ENCODE measurements at places on chromosomes 11 and 22. TPM values are rescaled to one million over a fixed set of nuclear protein-coding genes. Genes with fewer than 3 reads are reported as not detected.

Gene TEX54
- total RNA-seq: not detected

Gene CENPM
- total RNA-seq: 16.1 TPM

Gene SLCO2B1
- 54.9 TPM for total RNA-seq

Gene ZNF280A
- not detected for total RNA-seq

Gene CRYBB3
- not detected for total RNA-seq

Gene P4HA3
- not detected for total RNA-seq

Gene MSANTD2
- 40.2 TPM for total RNA-seq

Gene CPT1A
- 43.3 TPM for total RNA-seq

- H3K27me3 ChIP-seq: no peaks in the 10 kb centered on the region
- no peak for DNase-seq
- H3K4me3 ChIP-seq: no peak overlapping the region
- no peaks in the 10 kb centered on the region for H3K36me3 ChIP-seq
- peaks cover 23% of the 10 kb centered on the region for H3K4me1 ChIP-seq
- H3K27ac ChIP-seq: peak overlapping the region; percentile 38
These were observed 17.2 kb downstream of the MYEOV start for GRCh38 chr11:69310934-69311766.

DNA sequence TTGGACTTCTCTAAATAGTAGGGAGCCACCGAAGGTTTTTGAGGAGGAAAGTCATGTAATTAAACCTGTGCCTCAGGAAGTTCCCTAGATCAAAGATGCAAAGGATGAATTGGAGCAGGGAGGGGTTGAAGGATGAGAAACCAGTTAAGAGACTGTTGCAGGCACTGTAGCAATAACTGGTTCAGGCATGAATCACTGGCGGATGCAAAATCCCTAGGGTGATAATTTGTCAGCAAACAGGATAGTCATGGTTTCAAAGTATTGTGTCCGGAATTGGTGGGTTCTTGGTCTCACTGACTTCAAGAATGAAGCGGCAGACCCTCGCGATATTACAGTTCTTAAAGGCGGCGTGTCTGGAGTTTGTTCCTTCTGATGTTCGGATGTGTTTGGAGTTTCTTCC, 19.9 kb downstream of the TRIOBP start:
- no peak overlapping the region for H3K27ac ChIP-seq
- H3K4me1 ChIP-seq: no peaks in the 10 kb centered on the region
- no peak overlapping the region for H3K4me3 ChIP-seq

DNA sequence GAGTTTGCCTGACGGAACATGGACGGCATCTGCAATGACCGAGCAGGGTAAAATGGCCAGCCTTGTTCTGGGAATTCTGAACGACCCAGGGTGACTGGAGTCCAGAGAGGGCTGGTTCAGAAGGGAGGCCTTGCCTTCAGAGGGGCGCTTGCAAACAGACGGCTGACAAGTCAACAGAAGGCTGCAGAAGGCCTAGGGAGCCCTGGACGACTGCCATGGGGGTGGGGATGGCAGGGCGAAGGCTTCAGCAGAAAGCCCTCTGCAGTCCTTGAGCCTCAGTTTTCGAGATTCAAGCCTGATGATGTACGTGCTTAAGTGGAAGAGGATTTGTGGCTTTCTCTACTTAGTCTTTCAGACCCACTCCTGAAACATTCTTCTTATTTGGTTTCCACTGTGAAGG, 117.1 kb upstream of the TBCEL start:
- no peaks in the 10 kb centered on the region for H3K27me3 ChIP-seq
- H3K36me3 ChIP-seq: no peaks in the 10 kb centered on the region
- H3K27ac ChIP-seq: no peak overlapping the region
- H3K4me1 ChIP-seq: no peaks in the 10 kb centered on the region
- no peak for DNase-seq

GRCh38 chr11:36371590-36371989, 75.5 kb downstream of the PRR5L start:
- H3K4me3 ChIP-seq: no peak overlapping the region
- DNase-seq: no peak
- H3K4me1 ChIP-seq: peaks cover 19% of the 10 kb centered on the region
- H3K27me3 ChIP-seq: peaks cover 24% of the 10 kb centered on the region
- no peaks in the 10 kb centered on the region for H3K36me3 ChIP-seq

GRCh38 chr22:42581762-42582716, 28.3 kb downstream of the SERHL2 start:
- H3K36me3 ChIP-seq: peaks cover 73% of the 10 kb centered on the region
- peak overlapping the region; percentile 71 for H3K4me3 ChIP-seq
- H3K27ac ChIP-seq: peak overlapping the region; percentile 84
- no peaks in the 10 kb centered on the region for H3K27me3 ChIP-seq

DNA sequence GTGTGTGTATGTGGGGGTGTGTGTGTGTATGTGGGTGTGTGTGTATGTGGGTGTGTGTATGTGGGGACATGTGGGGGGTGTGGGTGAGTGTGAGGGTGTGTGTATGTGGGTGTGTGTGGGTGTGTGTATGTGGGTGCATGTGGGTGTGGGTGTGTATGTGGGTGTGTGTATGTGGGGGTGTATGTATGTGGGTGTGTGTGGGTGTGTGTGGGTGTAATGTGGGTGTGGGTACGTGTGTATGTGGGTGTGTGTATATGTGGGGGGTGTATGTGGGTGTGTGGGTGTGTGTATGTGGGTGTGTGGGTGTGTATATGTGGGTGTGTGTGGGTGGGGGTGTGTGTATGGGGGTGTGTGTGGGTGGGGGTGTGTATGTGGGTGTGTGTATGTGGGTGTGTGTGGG, 106.7 kb downstream of the SPATA19 start:
- DNase-seq: no peak
- H3K27ac ChIP-seq: no peak overlapping the region
- no peaks in the 10 kb centered on the region for H3K27me3 ChIP-seq
- no peaks in the 10 kb centered on the region for H3K36me3 ChIP-seq
- H3K4me3 ChIP-seq: no peak overlapping the region

DNA sequence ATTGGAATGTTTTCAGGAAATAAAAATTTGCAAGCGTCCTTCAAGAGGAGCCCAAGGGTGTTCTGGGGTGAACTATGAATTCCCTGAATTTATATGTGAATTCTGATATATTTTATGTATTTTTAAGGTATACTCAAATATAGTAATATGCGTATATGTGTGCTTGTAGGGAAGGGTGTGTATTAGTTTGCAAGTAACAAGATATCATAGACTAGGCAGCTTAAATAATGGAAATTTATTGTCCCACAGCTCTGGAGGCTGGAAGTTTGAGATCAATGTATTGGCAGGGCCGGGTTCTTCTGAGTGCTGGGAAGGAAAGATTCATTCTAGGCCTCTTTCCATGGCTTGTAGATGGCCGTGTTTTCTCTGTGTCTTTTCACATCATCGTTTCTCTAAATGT, 16.2 kb upstream of the SLC6A5 start:
- H3K4me3 ChIP-seq: no peak overlapping the region
- no peak overlapping the region for H3K27ac ChIP-seq
- no peaks in the 10 kb centered on the region for H3K4me1 ChIP-seq
- no peaks in the 10 kb centered on the region for H3K27me3 ChIP-seq
- no peak for DNase-seq
- no peaks in the 10 kb centered on the region for H3K36me3 ChIP-seq

DNA sequence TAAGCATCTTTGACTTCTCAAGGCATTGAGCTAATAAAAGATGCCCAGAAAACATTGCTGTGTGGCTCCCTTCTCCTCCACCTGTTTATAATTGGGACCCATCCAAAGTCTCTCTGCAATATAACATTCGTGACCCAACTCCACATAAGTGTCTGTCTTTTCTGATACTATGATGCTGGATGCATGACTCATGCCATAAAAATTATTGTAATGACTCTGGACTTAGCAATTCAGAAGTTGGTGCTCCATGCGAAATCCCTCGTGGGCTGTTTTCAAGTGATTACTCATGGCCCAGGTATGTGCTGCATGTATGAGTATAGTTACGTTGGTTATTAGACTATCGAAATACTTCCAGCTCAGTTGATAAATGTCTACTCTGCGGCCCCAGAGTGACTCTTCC, 11.7 kb downstream of the FJX1 start:
- no peaks in the 10 kb centered on the region for H3K36me3 ChIP-seq
- no peak overlapping the region for H3K4me3 ChIP-seq
- H3K4me1 ChIP-seq: no peaks in the 10 kb centered on the region
- no peak overlapping the region for H3K27ac ChIP-seq
- peaks cover 62% of the 10 kb centered on the region for H3K27me3 ChIP-seq

- no peak for DNase-seq
- H3K27ac ChIP-seq: no peak overlapping the region
- H3K4me3 ChIP-seq: no peak overlapping the region
- H3K4me1 ChIP-seq: no peaks in the 10 kb centered on the region
These were observed 6.8 kb downstream of the TMEM121B start for GRCh38 chr22:17114173-17114897.

GRCh38 chr11:111101881-111102280, 143.6 kb upstream of the POU2AF2 start:
- H3K4me3 ChIP-seq: no peak overlapping the region
- no peaks in the 10 kb centered on the region for H3K36me3 ChIP-seq
- no peaks in the 10 kb centered on the region for H3K27me3 ChIP-seq
- DNase-seq: no peak

GRCh38 chr11:29211202-29211601, 805.6 kb downstream of the KCNA4 start:
- no peaks in the 10 kb centered on the region for H3K27me3 ChIP-seq
- H3K27ac ChIP-seq: no peak overlapping the region
- DNase-seq: no peak
- H3K36me3 ChIP-seq: no peaks in the 10 kb centered on the region

- DNase-seq: no peak
- no peaks in the 10 kb centered on the region for H3K27me3 ChIP-seq
- no peak overlapping the region for H3K27ac ChIP-seq
- H3K4me1 ChIP-seq: no peaks in the 10 kb centered on the region
- no peak overlapping the region for H3K4me3 ChIP-seq
These were observed 176.1 kb downstream of the LRRC4C start for GRCh38 chr11:41283191-41283930.

GRCh38 chr11:79201677-79202347, 239.0 kb downstream of the TENM4 start:
- H3K36me3 ChIP-seq: no peaks in the 10 kb centered on the region
- H3K27me3 ChIP-seq: no peaks in the 10 kb centered on the region
- H3K4me3 ChIP-seq: no peak overlapping the region

- no peak for DNase-seq
- H3K27me3 ChIP-seq: no peaks in the 10 kb centered on the region
- no peaks in the 10 kb centered on the region for H3K36me3 ChIP-seq
- peaks cover 32% of the 10 kb centered on the region for H3K4me1 ChIP-seq
- peak overlapping the region; percentile 41 for H3K27ac ChIP-seq
These were observed 9.5 kb downstream of the SDF2L1 start for GRCh38 chr22:21651521-21652009.

DNA sequence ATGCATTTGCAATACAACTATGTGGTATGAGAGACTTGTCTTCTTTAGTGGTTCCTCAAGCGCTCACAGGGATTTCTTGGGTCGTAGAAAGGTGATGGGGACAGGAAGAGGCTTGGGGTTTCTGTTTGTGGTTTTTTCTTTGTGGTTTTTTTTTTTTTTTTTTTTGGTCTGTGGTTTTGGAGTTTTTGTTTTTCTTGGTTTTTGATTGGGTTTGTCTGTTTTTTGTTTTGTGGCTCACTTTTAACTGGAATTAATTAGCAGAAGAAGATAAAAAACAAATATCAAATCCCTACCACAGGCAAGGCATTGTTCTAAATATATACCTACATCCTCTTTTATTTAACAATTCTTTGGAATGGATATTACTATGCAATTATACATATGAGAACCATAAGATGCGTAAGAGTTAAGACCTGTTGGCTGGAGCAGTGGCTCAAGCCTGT, 5.5 kb downstream of the TTC28 start:
- H3K27me3 ChIP-seq: peaks cover 10% of the 10 kb centered on the region
- H3K36me3 ChIP-seq: no peaks in the 10 kb centered on the region
- H3K27ac ChIP-seq: no peak overlapping the region
- no peak for DNase-seq

GRCh38 chr11:43072911-43073310, 238.9 kb upstream of the API5 start:
- no peaks in the 10 kb centered on the region for H3K4me1 ChIP-seq
- no peak for DNase-seq
- H3K27ac ChIP-seq: no peak overlapping the region
- H3K36me3 ChIP-seq: no peaks in the 10 kb centered on the region
- no peaks in the 10 kb centered on the region for H3K27me3 ChIP-seq
- H3K4me3 ChIP-seq: no peak overlapping the region

DNA sequence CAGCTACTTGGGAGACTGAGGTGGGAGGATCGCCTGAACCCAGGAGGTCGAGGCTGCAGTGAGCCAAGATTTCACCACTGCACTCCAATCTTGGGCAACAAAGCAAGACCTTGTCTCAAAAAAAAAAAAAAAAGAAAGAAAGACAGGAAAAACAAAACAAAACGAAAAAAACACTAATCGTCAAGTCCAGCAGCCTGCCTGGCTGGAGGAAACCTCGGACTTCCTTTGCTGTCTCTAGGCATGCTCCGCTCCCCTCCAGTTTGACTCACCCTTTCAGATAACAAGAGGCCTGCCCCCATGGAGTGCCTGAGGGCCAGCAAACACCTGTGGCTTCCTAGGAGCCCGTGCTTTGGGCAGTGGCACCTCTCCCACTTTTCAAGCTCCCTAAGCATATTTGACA, 28.8 kb upstream of the CHKA start:
- H3K27ac ChIP-seq: peak overlapping the region; percentile 86
- no peaks in the 10 kb centered on the region for H3K27me3 ChIP-seq
- DNase-seq: peak; percentile 82
- peaks cover 7% of the 10 kb centered on the region for H3K36me3 ChIP-seq

GRCh38 chr11:9922806-9923205, 258.9 kb downstream of the SWAP70 start:
- no peak overlapping the region for H3K4me3 ChIP-seq
- no peaks in the 10 kb centered on the region for H3K27me3 ChIP-seq
- H3K27ac ChIP-seq: no peak overlapping the region
- no peaks in the 10 kb centered on the region for H3K4me1 ChIP-seq

GRCh38 chr11:110818032-110818687, 105.9 kb upstream of the ARHGAP20 start:
- H3K4me3 ChIP-seq: no peak overlapping the region
- no peaks in the 10 kb centered on the region for H3K4me1 ChIP-seq
- H3K27ac ChIP-seq: no peak overlapping the region
- no peaks in the 10 kb centered on the region for H3K27me3 ChIP-seq

- DNase-seq: peak; percentile 21
- H3K4me3 ChIP-seq: no peak overlapping the region
- H3K4me1 ChIP-seq: peaks cover 7% of the 10 kb centered on the region
- peaks cover 26% of the 10 kb centered on the region for H3K36me3 ChIP-seq
These were observed 32.6 kb downstream of the CAPN1 start for GRCh38 chr11:65214212-65214845.

- no peaks in the 10 kb centered on the region for H3K36me3 ChIP-seq
- H3K27ac ChIP-seq: no peak overlapping the region
- peaks cover 22% of the 10 kb centered on the region for H3K4me1 ChIP-seq
- no peak for DNase-seq
- no peak overlapping the region for H3K4me3 ChIP-seq
These were observed 9.6 kb downstream of the ADM start for GRCh38 chr11:10314199-10315072.

GRCh38 chr11:62725646-62726045, 1.6 kb downstream of the HNRNPUL2 start:
- peaks cover 38% of the 10 kb centered on the region for H3K36me3 ChIP-seq
- peak overlapping the region; percentile 95 for H3K27ac ChIP-seq

- DNase-seq: no peak
- no peaks in the 10 kb centered on the region for H3K4me1 ChIP-seq
- no peaks in the 10 kb centered on the region for H3K27me3 ChIP-seq
- no peak overlapping the region for H3K27ac ChIP-seq
These were observed 860 bp downstream of the UPK2 start for GRCh38 chr11:118956847-118957469.
